ENCODE measurements at places on chromosomes 12 and 14. TPM values are rescaled to one million over a fixed set of nuclear protein-coding genes. Genes with fewer than 3 reads are reported as not detected.
A peak's percentile ranks its signal among the peaks of the same experiment; 100 is the strongest.

DNA sequence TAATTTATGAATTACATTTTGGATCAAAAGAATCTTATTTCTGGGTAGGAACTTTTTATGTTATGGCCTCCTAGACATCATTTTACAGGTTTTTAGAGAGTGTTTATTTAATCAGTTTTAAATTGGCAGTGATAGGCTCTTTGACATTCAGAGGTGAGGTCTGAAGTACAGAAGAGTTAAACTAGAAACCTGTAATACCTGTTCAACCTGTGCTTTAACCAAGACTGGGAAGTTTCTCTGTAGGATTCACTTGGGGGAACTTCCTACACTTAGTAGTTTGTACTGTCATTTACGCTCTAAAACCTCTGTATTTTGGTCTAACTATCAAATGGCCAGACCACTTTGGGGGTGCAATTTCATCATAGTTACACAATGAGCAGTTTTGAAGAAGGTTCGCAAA, 35.9 kb downstream of the PLEKHA5 start:
- no peak for DNase-seq

DNA sequence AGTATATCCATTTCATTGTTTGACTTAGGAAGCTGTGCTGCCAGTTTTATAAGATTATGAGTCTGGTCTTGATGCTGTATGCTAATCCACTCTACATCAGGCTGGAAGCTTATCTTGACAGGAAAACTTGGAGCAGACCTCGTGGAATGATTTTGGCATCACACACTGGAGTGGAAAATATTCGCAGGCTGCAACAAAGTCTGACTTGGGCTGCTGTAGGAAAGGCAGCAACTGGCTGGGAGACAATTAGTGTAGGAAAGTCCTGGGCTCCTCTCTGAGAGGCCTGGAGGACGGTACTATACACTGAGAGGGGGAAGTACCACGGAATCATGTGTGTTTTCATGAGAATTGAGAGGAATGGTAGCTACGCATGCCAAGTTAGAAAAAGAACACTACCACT, 383.7 kb downstream of the ETNK1 start:
- DNase-seq = no peak

DNA sequence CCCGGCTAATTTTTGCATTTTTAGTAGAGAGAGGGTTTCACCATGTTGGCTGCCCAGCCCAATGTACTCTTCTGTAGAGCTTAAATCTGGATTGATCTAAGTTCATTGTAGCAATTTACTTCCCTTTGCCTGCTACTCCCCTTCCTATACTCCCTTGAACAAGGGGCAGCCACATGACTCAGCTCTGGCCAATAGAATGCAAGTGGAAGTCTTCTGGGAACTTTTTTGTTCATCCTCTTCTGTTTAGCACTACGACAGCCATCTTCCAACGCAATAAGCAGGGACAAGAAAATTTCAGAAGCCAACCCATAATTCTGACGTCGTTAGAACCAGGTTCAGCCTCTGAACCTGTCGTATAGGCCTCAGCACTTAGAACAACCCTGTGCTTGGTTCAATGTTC, 6.4 kb upstream of the RAD52 start:
- DNase-seq = no peak

The SLC11A2 gene
- total RNA-seq = 42.2 TPM

DNA sequence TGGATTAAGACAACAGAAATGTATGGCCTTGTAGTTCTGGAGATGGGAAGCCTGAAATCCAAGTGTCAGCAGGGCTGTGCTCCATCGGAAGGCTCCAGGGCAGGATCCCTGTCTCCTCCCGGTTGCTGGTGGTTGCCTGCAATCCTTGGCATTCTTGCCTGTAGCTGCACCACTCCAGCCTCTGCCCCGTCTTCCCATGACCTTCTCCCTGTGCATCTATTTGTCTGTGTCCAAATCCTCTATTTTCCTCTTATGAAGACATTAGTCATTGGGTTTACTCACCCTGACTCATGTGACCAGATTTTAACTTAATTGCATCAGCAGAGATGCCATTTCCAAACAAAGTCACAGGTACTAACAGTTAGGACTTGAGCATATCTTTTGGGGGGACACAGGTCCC, 15.1 kb downstream of the TUNAR start:
- DNase-seq = peak; percentile 26

The PRMT5 gene
- 107 TPM for total RNA-seq

DNA sequence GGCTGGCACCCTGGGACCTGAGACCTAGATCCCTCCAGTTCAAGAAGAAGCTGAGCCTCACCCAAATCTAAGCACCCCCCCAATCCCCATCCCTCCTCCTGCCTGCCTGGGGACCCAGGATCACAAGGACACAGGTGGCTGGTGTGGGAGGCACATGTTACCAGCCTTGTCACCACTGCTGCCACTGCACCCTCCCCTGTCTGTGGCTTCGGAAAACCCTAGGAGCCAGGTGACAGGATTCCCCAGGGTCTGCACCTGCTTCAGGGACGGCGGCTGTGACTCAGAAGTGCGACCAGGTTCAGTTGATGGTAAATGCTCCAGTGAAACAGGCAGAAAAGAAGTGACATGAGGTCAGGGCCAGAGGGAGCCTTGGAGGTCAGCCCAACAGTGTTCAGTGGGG, 62.8 kb upstream of the FAM222A start:
- no peak for DNase-seq

- DNase-seq = no peak
These were observed 11.5 kb upstream of the SFSWAP start for GRCh38 chr12:131699434-131699833.

DNA sequence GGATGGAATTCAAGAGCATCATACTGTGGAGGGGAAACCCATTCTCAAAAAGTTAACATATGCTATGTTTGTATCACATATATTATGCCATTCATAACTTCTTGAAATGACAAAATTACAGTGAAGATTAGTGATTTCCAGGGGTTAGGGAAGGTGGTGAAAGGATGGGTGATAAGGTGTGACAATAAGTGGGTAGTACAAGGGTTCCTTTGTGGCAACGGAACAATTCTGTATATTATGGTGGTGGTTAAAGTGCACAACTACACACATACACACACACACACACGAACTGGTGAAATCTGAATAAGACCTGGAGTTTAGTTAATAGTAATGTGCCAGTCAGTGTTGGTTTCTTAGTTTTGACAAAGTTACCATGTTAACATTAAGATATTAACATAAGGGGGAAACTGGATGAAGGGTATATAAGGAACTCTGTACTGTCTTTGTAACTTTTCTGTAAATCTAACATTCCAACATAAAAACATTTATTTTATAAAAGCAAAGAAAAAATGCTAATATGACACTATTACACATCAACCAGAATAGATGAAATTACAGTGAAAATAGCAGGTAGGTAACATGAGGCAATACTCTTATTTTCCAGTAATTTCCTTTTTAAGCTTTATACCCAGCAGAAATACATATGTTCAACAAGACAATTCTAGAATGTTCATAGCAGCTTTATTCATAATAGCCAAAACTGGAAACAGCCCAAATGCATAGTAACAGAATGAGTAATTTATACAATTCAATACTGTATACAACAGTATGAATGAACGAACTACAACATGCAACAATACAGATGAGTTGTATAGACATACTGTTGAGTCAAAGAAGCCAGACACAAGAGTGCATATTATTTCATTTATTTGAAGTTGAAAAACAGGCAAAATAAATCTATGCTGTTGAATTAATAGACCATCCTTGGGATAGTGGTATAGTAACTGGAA, 44.0 kb upstream of the OR5AU1 start:
- no peak for DNase-seq

GRCh38 chr12:45477526-45477925, 252.0 kb upstream of the ARID2 start:
- DNase-seq = no peak
